Activated T-helper 1 cell treated with anti-CD3 and anti-CD28 coated beads, Interleukin-12 subunit alpha, Interleukin-12 subunit beta, Interleukin-2, Interleukin-4 antibody, amounts not matched to agents 30 ng/mL and 10 ng/mL and 1 ng/mL, durations not matched to agents 14 hours and 24 hours and 36 hours (primary cell): ENCODE measurements at places on chromosomes 2 and 18.

GRCh38 chr2:216031960-216032689 lies 18.8 kb upstream of the MREG start:
- no peak for DNase-seq

DNA sequence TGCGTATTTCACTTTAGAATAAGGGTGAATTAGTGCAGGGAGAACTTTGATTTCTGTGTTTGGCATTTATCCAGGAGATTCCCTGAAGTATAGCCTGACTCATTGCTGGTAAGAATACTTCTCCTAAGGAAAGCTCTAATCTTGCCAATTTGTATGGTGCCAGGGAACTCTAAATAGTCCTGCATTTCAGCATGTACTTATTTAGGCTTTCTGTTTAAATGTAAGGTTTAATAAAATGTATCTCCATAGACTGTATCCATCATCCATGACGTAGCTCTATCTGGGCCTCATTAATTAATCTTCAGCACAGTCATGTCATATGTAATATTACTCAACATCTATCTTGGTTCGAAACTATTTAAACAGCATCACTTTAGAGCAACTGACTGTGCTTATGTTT lies 127.7 kb downstream of the DOK6 start:
- DNase-seq = no peak

GRCh38 chr2:38317725-38318124 lies 59.3 kb downstream of the ATL2 start:
- no peak for DNase-seq

- DNase-seq = no peak
Measured at GRCh38 chr18:47730795-47731194, 199.7 kb downstream of the SMAD2 start.

DNA sequence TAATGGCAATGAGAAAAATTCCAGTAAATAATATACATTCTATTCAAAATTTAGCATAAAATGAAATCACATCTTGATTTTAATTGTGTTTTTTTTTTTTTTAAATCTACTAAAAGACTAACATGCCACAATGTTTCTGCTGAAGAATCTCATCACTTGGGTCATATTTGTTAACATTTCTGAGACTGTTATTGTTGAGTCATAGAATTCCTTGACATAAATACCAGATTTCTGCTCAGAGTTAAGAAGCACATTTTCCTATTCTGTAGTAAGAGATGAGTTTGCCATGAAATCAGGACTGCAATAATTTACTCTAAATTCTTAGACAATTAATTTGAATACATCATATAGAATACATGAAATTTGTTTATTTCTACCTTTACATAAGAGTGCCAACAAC lies 154.9 kb upstream of the KYNU start:
- no peak for DNase-seq

DNA sequence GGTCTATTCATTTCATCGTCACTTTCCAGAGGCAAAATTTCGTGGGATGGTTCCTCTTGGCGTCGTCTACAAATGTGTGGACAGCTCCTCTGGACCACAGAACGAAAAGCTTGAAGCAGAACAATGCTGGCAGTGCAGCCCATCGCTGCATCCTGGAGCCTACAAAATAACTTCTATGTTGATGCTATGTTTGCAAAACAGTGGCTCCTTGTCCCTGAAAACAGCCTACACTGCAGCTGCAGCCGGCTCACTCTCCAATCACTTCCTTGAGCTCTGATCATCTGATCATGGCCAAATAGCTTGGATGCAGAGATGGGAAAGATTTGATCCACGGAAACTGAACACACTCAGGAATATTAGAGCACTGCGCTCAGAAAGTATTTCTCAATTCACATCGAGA lies 60.0 kb downstream of the DOCK10 start:
- no peak for DNase-seq

- DNase-seq = no peak
Measured at GRCh38 chr2:140144611-140145010, 1364.4 kb upstream of the NXPH2 start.

DNA sequence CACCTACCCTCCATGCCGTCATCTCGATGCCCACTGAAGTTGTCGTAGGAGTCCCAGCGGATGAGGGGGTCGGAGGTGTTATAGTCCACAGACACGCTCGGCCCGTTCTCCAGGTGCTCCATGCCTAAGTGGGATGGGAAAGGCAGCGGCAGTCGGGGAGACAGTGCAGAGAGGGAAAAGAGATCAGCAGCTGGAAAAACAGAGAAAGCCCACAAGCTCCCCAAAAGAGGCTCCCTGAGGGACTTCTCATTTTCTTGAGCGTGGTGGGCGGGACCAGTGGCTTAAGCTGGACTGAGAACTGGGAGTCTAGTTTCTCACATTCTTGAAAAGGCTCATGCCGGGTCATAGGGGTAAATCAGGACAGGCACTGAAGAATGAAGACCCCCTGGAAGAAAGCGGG lies 121.9 kb downstream of the TNS1 start:
- no peak for DNase-seq

GRCh38 chr2:135820003-135820618 lies 16.9 kb downstream of the LCT start:
- peak; percentile 75 for DNase-seq

DNA sequence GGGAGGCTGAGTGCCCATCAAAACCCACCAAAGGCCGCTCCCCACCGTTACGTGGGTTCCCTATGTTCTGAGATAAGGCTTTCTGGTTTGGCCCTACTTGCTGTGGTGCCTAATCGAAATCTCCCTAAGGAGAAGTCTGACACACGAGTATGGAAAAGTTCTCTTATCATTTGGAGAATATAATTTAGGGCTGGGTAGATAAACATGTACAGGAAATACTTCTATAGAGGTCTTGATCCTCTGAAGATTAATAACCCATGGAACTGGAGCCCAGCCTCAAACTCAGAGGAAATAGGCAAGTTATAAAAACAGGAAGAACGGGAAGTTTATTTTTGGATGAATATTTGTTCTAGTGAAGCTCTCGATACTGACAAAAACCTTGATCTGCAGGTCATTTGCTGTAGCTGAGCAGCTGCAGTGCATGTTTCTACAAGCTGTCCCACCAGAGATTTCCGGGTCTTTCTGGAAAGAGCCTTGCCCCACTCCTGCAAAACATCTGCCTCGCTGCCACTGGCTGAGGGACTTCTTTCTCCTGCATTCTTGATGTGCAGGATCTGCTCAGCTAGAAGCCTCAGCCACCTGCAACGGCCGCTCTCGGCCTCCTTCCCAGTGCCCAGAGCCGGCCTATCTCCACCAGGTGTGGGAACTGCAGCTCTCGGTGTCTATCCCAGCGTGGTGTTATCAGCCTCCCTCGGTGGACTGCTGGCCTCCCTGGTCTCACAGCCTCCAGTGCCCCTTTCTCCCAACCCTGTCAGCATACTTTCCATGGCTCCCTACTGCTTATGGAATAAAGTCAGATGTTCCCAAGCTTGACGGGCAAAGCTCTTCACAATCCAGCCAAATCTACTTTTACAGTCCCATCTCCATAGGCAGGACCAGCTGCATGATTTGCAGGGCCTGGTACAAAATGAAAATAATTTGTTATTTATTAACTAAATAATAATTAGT lies 48.6 kb downstream of the SPRED2 start:
- no peak for DNase-seq

DNA sequence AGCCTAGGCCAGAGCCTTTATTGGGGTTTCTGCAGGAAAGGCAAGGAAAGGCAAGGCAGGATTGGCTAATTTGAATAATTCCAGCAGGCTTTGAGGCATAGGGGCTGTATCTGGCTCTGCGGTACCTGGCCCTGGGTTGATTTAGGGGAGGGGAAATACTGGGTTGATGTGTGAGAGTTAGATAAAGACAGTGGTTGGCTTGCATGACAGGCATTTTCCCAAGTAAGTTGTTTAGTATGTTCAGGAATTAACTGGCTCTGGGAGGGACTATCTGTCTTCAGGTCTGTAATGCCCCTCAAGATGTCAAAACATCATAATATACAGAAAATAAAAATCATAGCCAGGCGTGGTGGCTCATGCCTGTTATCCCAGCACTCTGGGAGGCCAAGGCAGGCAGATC lies 98.7 kb downstream of the UBR3 start:
- DNase-seq = no peak

DNA sequence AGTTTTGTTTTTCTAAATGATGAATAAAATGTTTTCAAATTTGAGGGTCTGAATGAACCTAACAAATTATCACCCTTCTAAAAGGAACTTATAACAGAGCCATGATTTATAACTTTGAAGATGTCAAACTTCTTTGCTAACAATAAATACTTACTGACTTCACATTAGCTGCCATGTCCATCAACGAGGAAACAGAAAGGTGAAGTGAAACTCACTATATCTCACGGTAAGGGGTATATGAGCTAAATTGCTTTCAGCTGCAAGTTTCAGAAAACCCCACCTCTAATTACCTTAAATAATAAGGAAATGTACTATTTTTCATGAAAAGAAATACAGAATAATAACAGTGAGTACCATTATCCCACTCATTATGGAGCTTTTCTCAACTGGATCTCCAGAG lies 350.8 kb upstream of the NT5C1B start:
- no peak for DNase-seq

- DNase-seq = no peak
Measured at GRCh38 chr2:145094370-145094769, 574.5 kb upstream of the ZEB2 start.

GRCh38 chr2:133867166-133867565 lies 298.9 kb upstream of the NCKAP5 start:
- DNase-seq = no peak

- DNase-seq = no peak
Measured at GRCh38 chr2:150144546-150145298, 342.7 kb downstream of the RND3 start.

GRCh38 chr18:69064063-69064462 lies 266.2 kb downstream of the CCDC102B start:
- DNase-seq = no peak

DNA sequence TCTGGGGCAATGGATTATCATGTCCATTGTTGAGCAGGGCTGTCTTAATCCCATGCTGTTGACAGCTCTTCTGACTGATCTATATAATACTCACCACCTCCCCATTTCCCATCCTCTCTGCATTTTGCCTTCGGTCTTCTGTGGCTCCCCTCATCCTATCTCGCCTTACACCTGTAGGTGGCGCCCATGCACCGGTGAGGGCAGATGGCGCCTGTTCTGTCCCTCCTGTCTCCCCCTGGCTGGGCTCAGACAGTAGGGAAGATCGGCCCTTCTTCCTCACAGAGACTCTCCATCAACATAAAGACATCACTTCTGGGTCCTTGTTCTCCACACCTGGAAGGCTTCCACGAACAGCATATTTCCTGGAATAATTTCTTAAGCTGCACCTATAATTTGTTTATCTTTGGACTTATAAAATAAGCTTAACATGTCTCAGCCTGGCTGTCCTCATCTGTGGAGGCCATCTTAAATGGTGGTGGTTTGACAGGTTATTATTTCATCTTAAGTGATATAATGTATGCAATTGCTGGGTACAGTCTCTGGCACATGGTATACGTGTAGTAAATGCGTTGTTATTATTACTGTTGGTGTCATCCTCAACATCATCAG lies 10.9 kb upstream of the CDH20 start:
- peak; percentile 16 for DNase-seq

GRCh38 chr2:18118703-18119102 lies 240.2 kb downstream of the KCNS3 start:
- no peak for DNase-seq

DNA sequence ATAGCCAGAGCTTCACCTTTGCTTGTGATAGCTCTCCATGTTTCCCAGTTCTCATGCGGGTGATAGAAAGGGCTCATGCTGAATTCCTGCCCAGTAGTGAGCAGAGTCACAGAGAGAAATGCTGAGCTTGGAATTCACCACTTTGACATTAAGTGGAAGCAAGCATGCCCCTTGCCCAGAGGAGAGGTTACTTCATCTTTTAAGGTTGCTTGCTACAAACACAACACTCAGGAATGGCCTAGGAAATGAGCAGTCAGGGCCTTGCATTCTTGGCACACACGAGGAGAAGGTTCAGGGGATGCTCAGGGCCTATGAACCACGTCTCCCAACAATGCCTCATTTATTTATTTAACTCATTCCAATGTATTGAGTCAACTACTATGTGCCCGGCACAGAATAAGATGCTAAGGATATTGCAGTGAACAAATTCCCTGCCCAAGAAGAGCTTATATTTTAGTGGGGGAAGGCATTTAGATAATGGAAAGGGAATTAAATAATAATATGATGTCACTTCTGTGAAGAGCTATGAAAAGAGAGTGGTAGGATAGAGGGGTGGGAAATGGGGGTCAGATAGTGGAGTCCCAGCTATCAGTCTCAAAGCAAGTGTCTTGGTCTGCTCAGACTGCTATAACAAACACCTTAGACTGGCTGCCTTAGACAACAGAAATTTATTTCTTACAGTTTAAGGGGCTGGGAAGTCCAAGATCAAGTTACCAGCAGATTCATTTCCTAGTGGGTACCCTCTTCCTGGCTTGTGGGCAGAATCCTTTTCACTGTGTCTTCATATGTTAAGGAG lies 42.1 kb downstream of the DDX18 start:
- no peak for DNase-seq

- no peak for DNase-seq
Measured at GRCh38 chr2:183089192-183089851, 10.8 kb downstream of the DUSP19 start.

GRCh38 chr2:47519604-47520301 lies 116.8 kb downstream of the MSH2 start:
- no peak for DNase-seq

- DNase-seq = no peak
Measured at GRCh38 chr2:72238311-72238710, 90.6 kb upstream of the CYP26B1 start.
